Thoracic aorta (tissue), 2 donors: ENCODE measurements at places on chromosomes 6 and 20. TPM values are rescaled to one million over a fixed set of nuclear protein-coding genes. Genes with fewer than 3 reads are reported as not detected.

The TFEB gene
- 22.9 TPM for total RNA-seq

The METTL24 gene
- 27.6 TPM for total RNA-seq

The SDHAF4 gene
- 1.1 TPM for total RNA-seq

The POU5F1 gene
- 12.9 TPM for total RNA-seq

The SSTR4 gene
- total RNA-seq = not detected

The ULBP2 gene
- not detected for total RNA-seq

The NEURL2 gene
- total RNA-seq = 19.7 TPM

The TSPYL4 gene
- 18.0 TPM for total RNA-seq

The LY6G6F gene
- not detected for total RNA-seq

The IL17A gene
- not detected for total RNA-seq

The NKAPL gene
- 1.1 TPM for total RNA-seq

The TMEM242 gene
- 7.3 TPM for total RNA-seq

The F13A1 gene
- 156 TPM for total RNA-seq

The SLC2A10 gene
- 19.8 TPM for total RNA-seq

The CYP24A1 gene
- total RNA-seq = not detected

The MUC21 gene
- total RNA-seq = not detected

The MBOAT1 gene
- total RNA-seq = 5.5 TPM

The CST2 gene
- total RNA-seq = not detected

The PI16 gene
- total RNA-seq = 89.7 TPM

The OR2H2 gene
- total RNA-seq = not detected

The SPATA25 gene
- 16.7 TPM for total RNA-seq

The LRRN4 gene
- not detected for total RNA-seq

The RIPPLY2 gene
- total RNA-seq = not detected

The ADGB gene
- not detected for total RNA-seq

The SGK2 gene
- total RNA-seq = 11.6 TPM

The NHSL1 gene
- 9.7 TPM for total RNA-seq

The PLG gene
- total RNA-seq = not detected

The KCNK16 gene
- not detected for total RNA-seq

The MAP3K7 gene
- total RNA-seq = 31.5 TPM

The THBS2 gene
- total RNA-seq = 673 TPM

The IYD gene
- total RNA-seq = 2.3 TPM

The PRRC2A gene
- 94.2 TPM for total RNA-seq

The IMPG1 gene
- total RNA-seq = not detected

The GSS gene
- 36.5 TPM for total RNA-seq

The HLA-G gene
- not detected for total RNA-seq

The CLVS2 gene
- total RNA-seq = 0.07 TPM

The SLCO4A1 gene
- 22.1 TPM for total RNA-seq

The OR2J3 gene
- total RNA-seq = not detected

The MCM9 gene
- total RNA-seq = 14.1 TPM

The VEGFA gene
- total RNA-seq = 117 TPM

The VSX1 gene
- total RNA-seq = not detected

The HAO1 gene
- not detected for total RNA-seq

The MLIP gene
- total RNA-seq = not detected

The WFDC10B gene
- total RNA-seq = not detected

The PPP1R16B gene
- 8.9 TPM for total RNA-seq

The HCK gene
- total RNA-seq = 38.1 TPM

The FRK gene
- 20.0 TPM for total RNA-seq

The CYP39A1 gene
- 1.1 TPM for total RNA-seq

The TMEM170B gene
- 6.8 TPM for total RNA-seq

The CRISP2 gene
- not detected for total RNA-seq

The BTN1A1 gene
- not detected for total RNA-seq

The APOM gene
- total RNA-seq = not detected
